Substantia nigra (tissue), 51 donors: ENCODE measurements at places on chromosomes 12 and 14.

DNA sequence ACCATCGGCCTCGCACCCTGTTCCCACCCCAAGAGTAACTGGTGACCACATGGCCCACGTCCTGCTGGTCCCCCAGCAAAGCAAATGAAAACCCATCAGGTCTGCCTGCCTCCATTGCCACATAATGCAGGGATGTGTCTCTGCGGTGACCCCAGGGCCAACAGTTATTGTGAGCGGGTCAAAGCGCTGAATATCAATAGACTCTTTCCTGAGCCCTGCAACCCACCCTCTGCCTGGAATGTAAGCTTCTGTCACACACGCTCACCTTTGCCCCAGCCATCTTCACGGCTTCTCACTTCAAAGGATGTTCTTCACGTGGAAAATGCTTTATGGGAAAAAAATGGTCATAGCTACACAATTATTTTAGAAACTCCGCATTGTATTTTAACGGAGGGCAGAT is 63.9 kb downstream of the FZD10 start:
- no peak for DNase-seq

DNA sequence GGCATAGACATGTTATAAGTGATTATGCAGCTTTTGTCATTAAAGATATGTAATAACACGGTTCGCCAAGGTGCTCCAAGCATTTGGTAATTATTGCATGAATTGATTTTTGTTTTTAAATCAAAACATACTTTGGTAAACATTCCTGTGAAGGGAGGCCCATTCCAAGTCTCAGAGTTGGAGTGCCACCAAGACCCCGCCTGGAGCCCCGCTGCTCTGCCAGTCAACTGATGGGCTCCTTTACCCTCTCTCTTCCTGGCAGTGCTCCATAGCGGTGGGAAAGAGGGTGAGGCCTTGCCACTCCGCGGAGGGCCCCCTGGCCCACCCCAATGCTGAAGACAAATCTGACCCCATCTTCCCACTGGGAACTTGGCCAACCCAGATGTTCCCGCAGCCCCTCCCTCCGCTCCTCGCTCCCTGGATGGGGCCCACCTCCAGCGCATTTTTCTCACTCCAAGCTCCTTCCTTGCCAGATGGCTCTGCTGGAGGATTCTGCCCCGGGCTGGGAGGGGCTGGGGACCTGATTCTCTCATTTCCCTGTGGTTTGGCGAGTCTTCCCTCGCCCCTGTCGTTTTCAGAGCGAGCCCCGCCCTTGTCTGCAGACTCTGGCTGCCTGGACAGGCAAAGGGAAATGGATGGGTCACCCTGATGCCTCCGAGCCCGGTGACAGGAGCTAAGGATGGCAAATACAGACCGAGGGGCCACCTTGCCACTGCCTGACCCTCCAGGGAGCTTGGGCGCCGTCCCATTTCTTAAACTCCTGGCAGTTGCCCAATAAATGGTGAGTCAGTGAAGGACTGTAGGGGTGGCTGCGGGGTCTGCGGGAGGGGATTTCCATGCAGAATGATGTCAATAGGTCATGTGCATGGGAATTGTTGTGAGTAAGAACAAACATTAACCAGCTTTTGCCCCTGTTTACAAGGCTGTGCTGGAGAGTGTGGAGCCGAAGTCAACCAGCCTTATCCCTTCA is 9.2 kb upstream of the PAPLN start:
- no peak for DNase-seq

DNA sequence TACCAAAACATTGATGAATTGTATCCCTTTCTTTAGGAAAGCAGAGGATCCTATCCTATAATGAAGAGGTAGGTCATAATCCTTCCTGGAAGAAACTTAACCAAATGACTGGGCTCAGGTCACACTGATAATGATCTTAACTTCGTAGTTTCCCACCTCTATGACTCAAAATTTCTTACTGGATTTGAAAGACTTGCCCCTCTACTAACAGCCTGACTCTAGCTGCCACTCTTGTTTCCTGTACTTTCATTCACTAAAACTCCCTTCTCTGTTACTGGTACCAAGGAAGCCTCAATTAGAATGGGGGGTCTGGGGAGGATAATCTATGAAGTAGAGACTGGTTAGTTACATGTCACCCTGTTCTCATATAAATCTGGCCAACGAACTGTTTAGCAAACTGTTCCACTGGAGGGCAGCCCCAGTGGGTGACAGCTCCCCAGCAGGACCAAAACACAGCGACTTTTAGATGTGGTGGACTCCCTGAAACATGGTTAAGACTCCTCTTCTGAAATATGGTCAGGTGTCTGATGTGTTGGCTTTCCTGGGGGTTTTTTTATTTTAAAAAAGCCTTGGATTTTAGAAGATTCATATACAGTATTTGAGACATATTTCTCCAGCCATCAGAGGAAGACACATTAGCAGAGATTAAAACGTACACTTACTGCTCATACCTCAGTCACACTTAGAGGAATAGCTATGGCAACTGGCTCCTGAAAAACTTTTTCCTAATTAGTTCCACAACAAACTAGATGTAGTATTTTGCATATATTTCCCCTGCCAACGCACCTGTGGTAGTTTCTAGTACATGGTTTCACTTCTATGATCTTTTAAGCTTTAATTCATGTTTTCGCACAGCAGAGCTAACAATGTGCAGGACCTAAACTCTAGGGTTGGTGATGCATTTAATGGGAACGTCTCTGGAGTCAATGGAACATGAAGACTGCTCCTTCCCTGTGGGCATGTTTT is 72.3 kb downstream of the ACADS start:
- DNase-seq, result no peak

DNA sequence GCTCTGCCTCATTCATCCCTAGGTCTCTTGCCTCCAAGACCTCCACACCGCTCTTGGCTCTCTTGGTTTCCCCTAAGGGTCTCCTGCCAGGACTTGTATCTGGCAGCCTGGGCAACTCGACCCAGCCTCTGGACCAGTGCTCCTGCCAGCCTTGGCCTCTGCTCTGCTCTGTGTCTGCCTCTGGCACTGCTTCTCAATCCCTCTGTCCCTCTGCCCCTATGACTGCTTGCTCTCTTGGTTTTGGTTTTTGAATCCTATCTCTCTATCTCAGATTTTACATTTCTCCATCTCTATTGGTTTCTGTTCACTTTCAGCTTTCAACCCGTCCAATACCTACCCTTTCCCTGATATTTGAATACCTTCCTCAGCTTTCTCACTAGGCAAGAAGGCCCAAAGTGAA is 6.3 kb downstream of the ITGA5 start:
- DNase-seq, result no peak

- no peak for DNase-seq
These were observed 467.9 kb downstream of the TRHDE start for GRCh38 chr12:72740064-72740463.

GRCh38 chr12:81400024-81400423 is 322.1 kb downstream of the ACSS3 start:
- DNase-seq, result no peak
